Activated naive CD4-positive, alpha-beta T cell treated with anti-CD3 and anti-CD28 coated beads for 36 hours (primary cell): ENCODE measurements at places on chromosomes 5 and 9. TPM values are rescaled to one million over a fixed set of nuclear protein-coding genes. Genes with fewer than 3 reads are reported as not detected.

- no peak for DNase-seq
Measured at GRCh38 chr5:95549030-95549429, 5.7 kb downstream of the SKIC3 start.

DNA sequence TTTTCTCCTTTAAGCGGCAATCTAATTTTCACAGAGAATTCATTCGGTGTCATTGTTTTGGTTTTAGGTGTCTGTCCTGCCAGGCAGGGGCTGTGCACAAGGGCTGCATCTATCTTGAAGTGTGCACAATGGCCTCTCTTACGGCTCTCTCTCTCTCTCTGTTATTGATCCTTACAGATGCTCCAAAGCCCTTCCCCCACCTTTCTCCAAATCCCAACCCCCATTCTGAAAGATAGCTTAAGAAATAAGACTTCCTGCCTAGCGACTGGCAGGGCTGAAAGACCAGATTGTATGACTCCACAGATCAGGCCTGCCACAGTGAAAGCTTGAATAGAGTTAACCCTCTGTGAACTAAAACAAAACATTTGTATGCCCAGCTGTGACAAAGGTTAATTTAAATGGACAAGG is 86.5 kb upstream of the NR5A1 start:
- no peak for DNase-seq

- no peak for DNase-seq
Measured at GRCh38 chr5:135824541-135825041, 9.9 kb upstream of the SLC25A48 start.

Gene OSTF1
- total RNA-seq: 102 TPM

GRCh38 chr9:137688261-137688660 is 69.5 kb downstream of the EHMT1 start:
- no peak for DNase-seq

DNA sequence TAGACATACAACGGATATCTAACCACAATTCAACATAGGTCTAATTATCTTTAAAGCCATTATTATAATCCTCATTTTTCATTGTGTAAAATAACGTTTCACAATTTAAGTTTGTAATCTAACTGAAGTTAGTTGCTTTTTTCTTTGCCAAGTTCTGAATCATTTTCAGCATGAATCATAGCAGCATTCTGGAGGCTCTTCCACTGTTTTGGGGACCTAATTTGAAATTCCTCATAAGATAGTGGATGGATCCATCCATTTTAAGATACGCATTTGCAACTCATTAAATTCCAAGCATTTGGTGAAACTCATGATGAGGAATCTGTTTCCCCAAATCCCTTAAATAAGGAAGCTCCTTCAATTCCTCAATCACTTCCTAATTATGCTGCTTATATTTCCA is 447.1 kb upstream of the CDH10 start:
- no peak for DNase-seq

Gene FBN2
- total RNA-seq: not detected

GRCh38 chr9:22401671-22402070 is 45.0 kb upstream of the DMRTA1 start:
- no peak for DNase-seq

Gene FNBP1
- 126 TPM for total RNA-seq
